ENCODE measurements at places on chromosomes 1 and 21.

DNA sequence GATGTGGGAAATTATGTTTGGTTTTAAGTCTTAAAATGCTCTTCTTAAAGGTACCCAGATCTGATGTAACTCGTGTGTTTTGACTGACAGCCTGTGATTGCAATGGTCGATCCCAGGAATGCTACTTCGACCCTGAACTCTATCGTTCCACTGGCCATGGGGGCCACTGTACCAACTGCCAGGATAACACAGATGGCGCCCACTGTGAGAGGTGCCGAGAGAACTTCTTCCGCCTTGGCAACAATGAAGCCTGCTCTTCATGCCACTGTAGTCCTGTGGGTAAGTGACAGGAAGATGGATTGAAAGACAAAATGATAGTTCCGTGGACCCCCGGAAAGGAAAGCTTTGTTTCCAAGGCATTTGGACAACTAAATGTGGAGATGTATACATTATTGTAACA lies 71.6 kb upstream of the LAMC2 start:
- DNase-seq: no peak

GRCh38 chr1:97196825-97197516 lies 475.4 kb downstream of the PTBP2 start:
- DNase-seq: no peak

DNA sequence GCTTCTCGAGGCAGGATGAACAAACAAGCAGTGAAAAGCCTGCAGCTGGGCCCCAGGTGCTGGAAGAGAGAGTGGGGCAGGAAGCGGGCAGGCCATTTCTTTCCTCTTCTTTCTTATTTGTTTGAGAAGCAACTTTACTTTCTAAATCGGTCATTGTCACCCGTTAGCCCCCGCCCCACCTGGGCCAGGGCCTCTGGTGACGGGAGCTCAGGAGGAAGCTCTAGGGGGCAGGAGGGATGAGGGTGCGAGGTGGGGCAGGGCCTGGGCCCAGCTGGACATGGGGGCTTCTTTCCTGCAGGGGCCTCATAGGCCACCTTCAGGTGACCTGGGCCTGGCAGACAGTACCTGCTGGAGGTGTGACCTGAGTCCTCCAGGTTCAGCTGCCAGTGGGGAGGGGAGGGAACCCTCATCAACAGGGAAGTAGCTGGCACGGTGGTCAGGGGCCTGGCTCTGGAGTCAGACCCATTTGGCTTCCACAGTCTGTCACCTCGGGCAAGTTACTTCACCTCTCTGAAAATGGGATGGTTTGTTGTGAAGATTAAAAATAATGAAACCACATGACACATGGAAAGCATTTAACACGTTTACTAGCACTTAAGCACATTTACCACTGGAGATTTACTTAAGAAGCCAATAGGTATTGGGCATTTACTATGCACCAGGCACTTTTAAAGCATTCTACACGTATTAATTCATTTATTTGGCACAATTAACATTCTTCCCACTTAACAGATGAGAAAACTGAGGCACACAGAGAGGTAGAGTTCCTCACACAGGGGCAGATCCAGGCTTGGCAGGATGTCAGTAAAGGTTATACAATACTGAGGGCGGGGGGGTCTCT lies 54.1 kb upstream of the ID3 start:
- DNase-seq: no peak

- DNase-seq: peak; percentile 53
Measured at GRCh38 chr21:36330904-36331303, 10.9 kb downstream of the MORC3 start.

DNA sequence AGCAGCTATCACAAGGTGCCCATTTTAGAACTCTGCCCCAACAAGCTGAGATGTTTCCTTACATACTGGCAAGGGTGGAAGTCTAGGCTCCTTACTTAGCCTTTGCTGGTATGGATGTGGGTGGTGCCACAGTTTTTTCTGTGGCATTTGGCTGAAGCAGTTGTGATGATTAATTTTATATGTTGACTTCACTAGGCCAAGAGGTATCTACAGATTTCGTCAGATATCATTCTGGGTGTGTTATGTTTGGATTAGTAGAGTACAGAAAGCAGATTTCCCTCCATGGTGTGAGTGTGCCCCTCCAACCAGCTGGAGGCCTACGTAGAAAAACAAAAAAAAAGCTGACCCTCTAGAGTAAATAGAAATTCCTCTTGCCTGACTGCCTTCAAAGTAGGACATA lies 317.0 kb downstream of the BARHL2 start:
- no peak for DNase-seq

- no peak for DNase-seq
Measured at GRCh38 chr1:7595336-7595735, 175.8 kb upstream of the VAMP3 start.
